ENCODE measurements at places on chromosomes 2 and 18. TPM values are rescaled to one million over a fixed set of nuclear protein-coding genes. Genes with fewer than 3 reads are reported as not detected.

DNA sequence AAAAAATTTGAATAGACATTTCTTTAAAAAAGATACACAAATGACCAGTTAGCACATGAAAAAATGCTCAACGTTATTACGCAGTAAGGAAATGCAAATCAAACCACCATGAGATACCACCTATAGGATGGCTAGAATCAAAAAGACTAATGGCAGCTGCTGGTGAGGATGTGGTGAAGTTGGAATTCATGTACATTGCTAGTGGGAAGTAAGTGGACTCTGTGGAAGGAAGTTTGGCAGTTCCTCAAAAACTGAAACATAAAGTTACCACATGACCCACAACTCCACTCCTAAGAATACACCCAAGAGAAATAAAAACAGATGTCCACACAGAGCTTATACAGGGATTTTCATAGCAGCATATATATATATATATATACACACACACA is 51.2 kb downstream of the MBP start:
- DNase-seq = no peak

- DNase-seq = no peak
These were observed 14.1 kb downstream of the MC4R start for GRCh38 chr18:60358516-60358915.

DNA sequence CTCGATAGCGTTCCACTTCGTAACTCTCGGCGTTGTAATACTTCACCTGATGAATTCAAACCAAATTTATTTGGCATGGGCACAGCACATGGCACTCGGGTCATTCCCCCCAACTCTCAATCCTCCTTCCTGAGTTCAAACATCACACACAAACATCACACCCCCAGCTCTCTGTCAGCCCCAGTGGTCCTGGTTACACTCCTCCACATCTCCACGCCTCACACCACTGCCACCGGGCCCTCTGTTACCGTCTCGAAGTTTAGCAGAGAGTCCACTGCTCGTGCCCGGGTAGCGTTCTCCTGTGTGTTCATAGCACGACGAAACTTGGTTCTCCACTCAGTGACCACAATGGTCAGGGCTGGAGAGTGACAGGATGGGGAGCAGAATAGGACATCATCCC is 4.6 kb downstream of the ABCB6 start:
- DNase-seq = no peak

DNA sequence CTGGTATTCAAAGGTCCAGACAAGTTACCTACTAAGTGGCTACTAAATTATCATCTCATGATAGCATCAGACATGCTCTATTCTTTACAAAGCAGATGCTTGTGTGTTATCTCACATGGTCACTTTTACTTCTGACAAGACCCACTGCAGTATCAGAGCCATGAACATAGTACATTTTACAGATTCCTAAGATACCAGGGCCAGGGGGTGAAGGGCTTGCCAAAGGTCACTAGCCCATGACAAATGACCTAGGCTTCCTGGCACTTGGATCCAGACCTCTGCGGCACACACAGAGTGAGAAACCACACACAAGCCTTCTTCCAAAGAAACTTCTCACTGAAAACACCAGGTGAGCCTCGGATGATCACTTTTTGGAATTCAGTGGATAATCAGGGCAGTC is 446.8 kb downstream of the EIPR1 start:
- no peak for DNase-seq

DNA sequence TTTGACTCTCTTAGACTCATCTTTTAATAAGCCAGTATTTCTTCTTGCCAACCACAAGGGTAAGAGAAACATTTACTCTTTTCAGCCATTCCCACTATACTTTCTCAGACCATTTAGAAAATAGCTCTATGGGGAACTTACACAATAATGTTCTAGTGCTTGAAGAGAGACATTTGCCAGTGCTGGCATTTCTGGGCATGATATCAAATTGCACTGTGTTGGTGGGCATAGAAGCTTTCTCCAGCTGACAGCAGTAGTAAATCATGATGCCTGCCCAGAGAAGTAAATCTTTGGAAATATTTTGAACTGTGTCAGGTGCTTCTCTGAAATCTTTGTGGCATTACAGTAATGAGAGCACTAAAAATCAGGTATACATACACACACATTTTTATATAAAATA is 346.6 kb downstream of the CBLN2 start:
- no peak for DNase-seq

GRCh38 chr2:240153418-240153817 is 13.0 kb upstream of the OTOS start:
- DNase-seq = no peak

GRCh38 chr18:26458526-26459232 is 89.7 kb downstream of the KCTD1 start:
- no peak for DNase-seq

DNA sequence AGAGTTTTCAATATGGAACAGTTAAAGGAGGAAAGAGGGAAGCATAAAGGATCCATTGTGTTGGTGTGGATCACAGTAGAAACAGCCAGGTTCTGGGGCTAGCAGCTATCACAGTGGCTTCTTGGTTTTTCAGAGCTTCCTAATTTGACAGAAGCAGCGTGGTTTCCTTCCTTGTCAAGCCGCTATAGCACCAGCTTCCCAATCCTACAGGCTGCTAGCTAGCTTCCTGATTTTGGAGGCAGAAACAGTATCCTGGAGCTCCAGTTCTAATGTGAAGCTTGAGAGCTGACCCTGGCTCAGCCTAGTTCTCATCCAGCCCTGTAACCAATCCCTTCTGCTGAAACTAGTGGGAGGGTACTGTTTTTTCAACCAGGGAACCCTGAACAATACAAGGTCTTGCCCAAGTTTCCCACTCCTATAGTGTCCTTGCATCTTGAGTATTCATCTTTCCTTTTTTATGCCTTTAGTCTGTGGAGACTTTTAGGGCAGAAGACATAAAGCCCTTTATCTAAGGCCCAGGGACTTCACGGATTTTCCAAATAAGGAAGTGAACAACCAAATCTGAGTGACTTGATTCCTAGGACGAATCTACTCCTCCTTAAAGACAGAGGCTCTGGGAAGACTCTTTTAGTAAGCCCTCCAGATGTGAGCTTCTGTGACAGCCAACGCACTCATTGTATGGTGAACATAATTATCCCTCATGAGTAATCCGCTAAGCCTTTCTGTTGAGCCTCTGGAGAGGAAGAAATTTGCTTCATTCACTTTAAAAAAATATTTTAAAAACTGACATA is 33.8 kb downstream of the CCDC93 start:
- DNase-seq = no peak

GRCh38 chr2:173221937-173222594 is 132.6 kb upstream of the CDCA7 start:
- DNase-seq = no peak

DNA sequence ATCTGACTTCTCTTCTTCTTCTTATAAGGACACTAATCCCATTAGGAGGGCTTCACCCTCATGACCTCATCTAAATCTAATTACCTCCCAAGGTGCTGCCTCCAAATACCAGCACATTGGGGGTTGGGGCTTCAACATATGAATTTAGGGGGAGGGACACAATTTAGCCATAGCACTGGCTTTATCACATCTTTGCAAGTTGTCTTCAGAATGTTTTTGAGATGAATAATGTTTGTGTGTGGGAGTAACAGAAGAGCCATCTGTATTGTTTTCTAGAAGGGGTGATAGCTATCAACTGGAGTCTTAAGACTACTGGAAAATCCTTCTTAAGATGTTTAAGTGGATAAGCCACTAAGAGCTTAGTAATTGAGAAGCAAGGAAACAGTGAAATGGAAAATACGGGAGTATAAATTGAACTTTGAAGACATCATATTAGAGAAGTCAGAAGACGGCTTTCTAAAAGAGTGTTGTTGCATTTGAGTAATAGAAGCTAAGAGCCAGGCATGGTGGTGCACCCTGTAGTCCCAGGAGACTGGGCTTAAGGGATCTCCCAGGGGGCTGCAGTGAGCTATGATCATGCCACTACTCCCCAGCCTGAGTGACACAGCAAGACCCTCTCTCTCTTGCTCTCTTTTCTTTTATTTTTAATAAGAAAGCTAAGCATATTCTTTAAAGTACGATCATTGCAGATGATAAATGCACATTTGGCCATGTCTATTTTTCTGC is 32.6 kb upstream of the B3GNT2 start:
- DNase-seq = no peak

DNA sequence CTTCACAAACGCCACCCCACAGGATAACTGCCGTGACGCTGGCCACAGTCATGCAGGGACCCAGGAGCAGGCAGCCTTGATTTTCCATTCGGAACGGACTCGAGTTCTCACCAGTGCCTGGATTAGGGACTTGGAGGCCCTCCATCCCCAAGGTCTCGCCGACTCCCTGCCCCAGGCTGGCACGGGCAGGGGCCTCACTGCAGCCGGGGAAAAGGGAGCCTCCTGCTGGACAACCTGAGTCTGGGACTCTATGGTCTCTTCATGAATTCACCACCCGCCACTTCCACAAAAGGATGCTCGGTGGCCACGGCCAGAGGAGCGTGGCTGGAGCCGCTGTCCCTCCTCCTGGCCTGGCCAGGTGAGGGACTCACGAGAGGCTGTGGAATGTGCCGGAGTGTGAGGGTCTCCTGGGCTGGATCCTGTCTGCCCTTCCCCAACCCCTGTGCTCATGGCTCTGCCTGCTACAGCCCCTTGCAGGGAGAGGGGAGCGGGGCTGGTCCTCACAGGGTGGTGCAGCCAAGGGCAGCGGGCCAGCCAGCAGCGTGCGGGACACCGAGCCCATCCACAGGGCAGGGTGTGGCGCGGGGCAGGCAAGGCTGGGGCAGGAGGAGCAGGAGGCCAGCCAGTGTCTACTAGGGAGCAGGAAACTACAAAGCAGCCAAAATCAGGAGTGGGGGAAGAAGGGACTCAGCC is 42.3 kb downstream of the AQP12A start:
- peak; percentile 9 for DNase-seq

GRCh38 chr2:127591221-127591923 is 54.6 kb upstream of the GPR17 start:
- DNase-seq = peak; percentile 59

- DNase-seq = no peak
These were observed 137.0 kb downstream of the UBE2E3 start for GRCh38 chr2:181117206-181117925.

DNA sequence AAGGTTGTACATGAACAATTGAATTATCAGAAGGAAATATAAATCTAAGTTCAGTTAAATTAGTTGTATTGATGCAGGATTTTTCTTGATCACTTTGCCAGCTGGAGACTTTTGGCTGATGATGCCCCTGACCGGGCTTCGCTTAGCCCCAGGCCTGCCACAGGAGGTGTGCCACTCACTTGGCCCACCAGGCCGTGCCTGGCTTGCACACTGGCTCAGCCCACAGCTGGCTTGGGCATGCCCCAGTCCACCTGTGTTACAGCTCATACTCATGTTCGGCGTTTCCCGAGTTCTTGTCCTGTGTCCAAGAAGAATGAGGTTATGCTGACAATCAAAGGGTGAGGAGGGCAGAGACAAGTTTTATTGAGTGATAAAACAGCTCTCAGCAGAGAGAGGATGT is 773.9 kb upstream of the FANCL start:
- no peak for DNase-seq

GRCh38 chr2:23649819-23650218 is 264.8 kb downstream of the KLHL29 start:
- no peak for DNase-seq

- DNase-seq = no peak
These were observed 106.4 kb upstream of the SMIM21 start for GRCh38 chr18:75533950-75534349.

DNA sequence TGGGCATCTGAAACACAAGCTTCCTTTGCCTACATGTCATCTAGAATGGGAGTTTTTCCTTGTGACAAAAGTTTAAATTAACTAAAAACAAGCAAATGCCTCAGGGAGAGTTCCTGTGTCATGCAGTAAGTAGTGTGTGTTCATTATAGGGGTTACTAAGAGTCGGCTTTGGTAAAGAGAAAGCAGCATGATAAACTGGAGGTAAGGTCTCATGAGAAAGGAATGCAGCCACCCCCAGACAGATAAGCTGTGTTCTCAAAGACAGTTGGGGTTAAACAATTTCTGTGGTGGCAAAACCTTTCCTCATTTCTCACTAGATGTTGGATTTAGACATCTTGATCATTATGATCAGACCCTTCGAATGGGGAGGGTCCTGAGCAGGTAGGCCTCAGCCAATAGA is 129.7 kb downstream of the MAP4K4 start:
- DNase-seq = no peak

- DNase-seq = peak; percentile 92
These were observed 46.0 kb downstream of the LRRFIP1 start for GRCh38 chr2:237673130-237674001.

GRCh38 chr18:47978603-47979002 is 48.1 kb upstream of the SMAD2 start:
- DNase-seq = no peak

DNA sequence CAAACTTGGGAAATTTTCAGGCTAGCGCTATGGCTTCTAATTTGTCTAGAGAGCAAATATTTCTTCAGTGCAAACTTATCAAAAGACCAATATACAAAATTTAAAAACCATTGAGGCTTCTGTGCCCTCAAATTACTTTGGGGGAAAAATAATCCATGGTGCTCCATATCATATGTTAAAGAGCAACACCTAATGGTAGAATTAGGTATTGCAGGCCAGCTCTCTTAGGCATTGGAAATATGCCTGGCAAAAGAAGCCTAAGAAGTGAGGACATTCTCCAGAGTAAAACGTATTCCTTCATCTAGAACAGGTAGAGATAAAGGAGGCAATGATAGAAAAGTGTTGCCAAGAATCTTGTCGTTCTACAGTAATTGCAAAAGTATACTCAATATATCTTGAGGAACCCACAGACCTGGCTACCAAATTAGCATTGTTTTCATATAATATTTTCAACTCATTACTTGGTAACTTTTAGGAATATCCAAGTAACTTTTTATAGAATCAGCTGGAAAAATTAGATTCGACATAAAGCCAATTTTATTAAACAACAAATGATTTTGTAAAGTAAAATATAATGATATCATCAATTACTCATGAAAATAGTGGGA is 401.1 kb downstream of the BCL11A start:
- DNase-seq = no peak

LINC00305 gene
- total RNA-seq = not detected

EVA1A gene
- not detected for total RNA-seq

DNAH6 gene
- 0.59 TPM for total RNA-seq

SAG gene
- total RNA-seq = 0.22 TPM

CCDC148 gene
- total RNA-seq = not detected

NEU2 gene
- total RNA-seq = not detected

SKOR2 gene
- not detected for total RNA-seq
